ENCODE measurements at places on chromosomes 4 and X.

DNA sequence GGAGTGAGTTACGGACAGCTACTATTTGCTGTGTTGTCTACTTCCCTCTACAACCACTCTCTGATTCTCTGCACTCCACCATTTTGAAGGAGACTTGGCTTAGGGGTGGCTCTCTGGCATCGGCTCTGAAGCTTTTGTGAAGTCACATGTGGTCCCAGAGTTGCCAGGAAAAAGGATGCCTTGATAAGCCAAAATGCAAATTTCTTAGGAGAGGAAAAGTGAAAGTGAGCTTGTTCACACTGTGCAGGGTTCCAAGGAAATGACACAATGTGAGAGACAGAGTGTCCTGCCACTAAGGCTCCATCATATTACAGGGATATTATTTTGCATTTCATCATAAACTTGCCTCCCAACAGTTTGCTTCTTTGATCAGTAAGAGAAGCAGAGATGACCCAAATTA is 7.2 kb downstream of the PHOX2B start:
- no peak for DNase-seq

DNA sequence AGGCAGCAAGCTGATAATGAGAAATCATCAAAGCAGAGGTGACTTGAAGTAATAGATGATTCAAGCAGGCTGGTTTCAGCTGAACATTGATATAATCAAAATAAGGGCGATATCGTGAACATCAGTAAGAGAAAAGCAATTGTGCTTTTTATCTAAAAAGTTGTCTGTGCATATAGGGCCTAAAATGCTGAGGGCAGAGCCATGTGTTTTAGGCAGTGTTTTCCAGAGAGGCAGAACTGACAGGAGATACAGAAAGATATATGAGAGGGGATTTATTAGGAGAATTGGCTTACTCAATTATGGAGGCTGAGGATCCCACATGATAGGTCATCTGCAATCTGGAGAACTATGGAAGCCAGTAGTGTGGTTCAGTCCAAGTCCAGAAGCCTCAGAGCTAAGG is 136.5 kb upstream of the NPY2R start:
- no peak for DNase-seq

DNA sequence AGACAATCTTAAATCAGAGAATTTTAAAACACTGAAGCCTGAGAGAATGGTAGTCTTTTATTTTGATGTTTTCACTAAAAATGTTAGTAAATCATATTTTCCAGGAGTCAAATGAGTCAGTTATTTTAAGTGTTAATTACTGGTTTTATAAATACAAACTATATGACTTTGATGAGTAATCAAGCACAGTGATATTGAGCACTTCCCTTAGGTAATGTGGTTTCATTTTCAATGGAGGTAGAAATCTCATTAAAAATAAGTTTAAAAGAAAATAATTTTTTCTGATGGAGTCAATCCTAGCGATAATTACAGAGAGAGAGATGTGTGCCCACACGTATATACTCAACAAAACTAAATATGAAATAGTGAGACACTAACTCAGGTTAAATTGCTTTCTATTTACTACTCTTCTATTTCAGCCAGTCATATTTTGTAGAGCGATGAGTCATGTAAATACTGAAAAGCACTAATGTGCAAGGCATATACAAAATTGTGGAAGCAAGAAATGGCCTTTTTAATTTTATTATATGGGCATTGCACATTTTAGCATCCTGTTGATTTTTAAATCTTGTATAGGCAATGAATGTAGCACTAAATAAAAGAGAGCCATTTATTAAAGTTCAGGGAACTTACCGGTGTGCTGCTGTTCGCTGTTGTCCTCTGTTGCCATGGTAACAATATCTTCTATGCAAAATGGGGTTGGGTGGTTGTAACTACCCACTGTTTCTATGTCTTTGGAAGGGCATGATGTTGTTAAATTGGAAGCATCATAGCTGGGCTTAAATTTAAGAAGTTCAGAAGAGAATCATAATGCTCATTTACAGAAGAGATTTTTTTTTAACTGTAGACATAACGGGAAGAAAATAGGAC is 513.7 kb downstream of the TLL1 start:
- DNase-seq: no peak

GRCh38 chr4:25532591-25532990 is 123.1 kb upstream of the SLC34A2 start:
- no peak for DNase-seq

DNA sequence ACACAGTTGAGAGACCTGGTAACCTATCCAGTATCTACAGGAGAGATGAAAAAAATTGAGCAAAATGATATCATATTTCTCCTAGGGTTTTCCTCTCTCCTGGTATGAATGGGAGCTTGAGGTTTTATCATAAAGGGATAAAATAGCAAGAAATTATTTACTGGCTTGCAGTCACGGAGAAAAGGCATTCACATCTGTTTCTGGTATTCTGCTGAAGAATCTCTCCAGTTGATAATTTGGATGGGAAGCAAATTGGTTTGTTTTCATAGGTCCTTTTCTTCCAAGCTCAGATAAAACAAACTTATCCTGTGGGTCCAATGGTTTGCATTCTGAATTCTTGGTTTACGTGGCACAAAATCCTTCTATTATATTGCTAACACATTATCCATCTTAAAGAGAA is 83.1 kb upstream of the GYPA start:
- DNase-seq: no peak

GRCh38 chr4:124067046-124067445 is 645.5 kb downstream of the ANKRD50 start:
- DNase-seq: no peak

DNA sequence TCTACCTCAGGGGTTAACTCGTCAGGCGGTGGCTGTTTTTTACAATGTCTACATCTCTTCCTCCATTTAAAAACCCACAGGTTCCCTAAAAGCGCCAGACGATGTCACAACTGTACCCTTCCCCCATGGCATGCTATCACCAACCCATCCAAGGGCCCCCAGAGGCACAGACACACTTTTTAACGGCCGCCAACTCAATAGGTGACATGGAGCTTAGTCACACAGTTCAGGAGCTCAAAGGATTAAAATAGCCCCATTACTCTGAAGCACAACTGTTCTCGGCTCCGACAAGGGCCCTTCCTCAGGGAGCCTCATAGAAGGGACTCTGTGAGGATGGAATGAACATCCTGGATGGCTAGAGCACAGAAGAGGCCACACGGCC is 12.4 kb downstream of the SH3KBP1 start:
- peak; percentile 59 for DNase-seq

GRCh38 chrX:18194688-18195087 is 26.0 kb downstream of the BEND2 start:
- DNase-seq: no peak

- no peak for DNase-seq
Measured at GRCh38 chrX:24563291-24564010, 83.7 kb downstream of the PCYT1B start.

GRCh38 chr4:59608466-59608865 is 1591.7 kb upstream of the ADGRL3 start:
- no peak for DNase-seq

DNA sequence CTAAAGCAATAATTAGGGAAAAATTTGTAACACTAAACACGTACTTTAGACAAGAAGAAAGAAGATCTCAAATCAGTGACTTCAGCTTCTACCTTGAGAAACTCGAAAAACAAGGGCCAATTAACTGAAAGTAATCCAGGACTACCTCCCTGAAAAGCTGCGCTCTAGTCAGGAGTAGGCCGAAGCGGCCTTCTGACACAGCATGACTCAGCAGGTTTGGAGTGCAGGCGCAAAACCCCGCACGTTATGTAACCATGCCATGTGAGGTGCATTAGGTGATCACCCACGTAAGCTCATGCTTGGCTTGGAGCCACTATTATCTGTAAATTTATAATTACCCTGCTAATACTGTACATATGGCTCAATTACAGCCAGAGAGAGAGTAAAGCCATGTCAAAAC is 52.8 kb upstream of the CCDC149 start:
- DNase-seq: no peak

- DNase-seq: no peak
Measured at GRCh38 chr4:133960975-133961374, 240.6 kb downstream of the PABPC4L start.

DNA sequence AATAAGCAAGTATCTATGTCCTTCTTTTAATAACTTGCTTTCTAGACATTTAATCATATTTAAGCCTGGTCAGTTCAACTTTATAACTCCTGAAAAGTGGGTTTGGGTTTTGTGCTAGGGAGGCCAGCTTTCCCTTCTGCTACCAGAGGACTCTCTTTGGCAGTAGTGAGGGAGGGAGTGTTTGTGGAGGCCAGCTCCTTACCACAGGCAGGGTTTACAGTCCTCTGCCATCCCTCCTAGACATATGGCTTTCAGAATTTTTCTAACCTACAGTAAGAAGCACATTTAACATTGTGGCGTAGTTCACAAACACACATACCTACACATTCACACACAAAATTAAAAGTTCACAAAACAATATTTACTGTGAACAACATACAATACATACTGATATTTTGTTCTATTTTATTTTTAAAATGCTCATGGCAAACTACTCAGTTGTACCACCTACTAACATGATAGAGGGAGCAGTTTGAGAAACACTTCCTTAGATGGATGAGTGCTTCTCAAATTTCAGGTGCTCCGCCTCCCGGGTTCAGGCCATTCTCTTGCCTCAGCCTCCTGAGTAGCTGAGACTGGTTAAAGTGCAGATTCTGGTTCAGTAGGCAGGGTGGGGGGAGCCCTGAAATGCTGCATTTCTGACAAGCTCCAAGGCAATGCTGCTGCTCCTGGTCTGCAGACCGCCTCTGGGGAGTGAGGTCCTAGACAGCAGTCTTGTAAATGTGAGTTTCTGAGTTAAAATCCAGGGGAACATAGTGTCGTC is 86.7 kb downstream of the PTTG2 start:
- no peak for DNase-seq

DNA sequence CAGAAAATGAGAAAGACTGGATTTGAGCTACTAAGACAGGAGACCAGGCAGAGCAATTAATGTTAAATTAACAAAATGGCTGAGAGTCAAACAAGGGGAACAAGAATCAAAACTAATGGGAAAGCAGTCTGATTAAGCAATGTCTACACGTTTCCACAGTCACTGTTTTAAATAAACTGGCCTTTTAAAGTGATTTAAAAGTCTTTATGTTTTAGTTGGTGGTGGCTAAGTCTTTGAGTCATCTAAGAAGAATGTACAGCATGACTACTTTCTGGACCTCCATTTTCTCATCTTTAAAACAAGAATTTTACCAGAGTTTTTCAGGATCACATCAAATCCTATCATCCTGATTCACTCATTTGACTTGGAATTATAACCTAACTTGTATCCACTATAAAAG is 233.8 kb downstream of the ENOX2 start:
- DNase-seq: no peak

GRCh38 chrX:154775419-154776349 is 13.0 kb downstream of the DKC1 start:
- no peak for DNase-seq

GRCh38 chr4:133759428-133759827 is 442.2 kb downstream of the PABPC4L start:
- DNase-seq: no peak

DNA sequence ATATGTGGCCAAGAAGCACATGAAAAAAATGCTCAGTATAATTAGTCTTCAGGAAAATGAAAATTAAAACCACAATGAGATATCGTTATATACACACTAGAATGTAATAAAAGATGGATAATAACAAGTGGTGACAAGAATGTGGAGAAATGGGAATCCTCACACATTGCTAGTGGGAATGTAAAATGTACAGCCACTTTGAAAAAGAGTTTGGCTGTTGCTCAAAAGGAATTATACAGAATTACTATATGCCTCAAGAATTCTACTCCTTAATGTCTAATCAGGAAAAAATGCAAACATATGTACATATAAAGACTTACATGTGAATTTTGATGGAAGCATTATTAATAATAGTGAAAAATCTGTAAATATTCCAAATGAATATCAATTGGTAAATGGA is 102.2 kb downstream of the SPCS3 start:
- DNase-seq: no peak

DNA sequence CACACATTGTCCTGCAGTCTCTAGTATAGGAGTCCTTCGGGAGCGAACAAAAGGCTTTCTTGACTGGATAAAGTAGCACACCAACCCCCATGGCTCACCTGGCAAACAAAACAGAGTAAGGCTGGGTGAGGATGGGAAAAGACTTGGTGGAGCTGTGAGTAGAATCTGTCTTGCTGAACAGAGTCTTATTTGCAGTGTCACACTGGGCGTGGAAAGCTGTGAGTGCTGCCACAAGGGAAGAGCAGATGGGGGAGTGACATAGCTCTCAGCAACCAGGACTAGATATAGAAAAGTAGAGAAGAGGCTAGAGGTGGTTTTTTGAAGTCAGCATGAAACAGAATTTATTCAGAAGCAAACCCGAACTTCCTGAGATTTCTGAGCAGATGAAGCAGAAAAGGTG is 137.2 kb upstream of the ESX1 start:
- no peak for DNase-seq

GRCh38 chrX:141989134-141989533 is 85.4 kb downstream of the MAGEC1 start:
- DNase-seq: no peak

- no peak for DNase-seq
Measured at GRCh38 chrX:41353985-41354384, 20.0 kb downstream of the DDX3X start.

DNA sequence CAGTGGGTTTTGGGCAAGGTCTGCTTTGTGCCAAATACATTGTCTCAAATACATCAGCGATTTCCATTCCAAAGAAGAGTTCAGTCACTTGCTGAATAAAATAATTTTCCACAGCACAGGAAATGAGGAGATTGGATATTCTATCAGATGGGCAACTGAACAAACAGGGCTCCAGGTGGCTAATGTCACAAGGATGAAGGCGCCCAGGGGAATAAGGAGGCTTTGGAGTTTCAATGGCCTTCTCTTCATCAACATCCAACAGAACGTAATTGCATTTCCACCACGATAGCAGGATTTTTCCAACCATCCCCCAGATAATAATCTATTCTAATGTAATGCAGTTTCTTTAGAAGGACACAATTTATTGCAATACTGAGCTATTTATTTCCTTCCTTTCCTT is 104.7 kb upstream of the KLHL13 start:
- no peak for DNase-seq

DNA sequence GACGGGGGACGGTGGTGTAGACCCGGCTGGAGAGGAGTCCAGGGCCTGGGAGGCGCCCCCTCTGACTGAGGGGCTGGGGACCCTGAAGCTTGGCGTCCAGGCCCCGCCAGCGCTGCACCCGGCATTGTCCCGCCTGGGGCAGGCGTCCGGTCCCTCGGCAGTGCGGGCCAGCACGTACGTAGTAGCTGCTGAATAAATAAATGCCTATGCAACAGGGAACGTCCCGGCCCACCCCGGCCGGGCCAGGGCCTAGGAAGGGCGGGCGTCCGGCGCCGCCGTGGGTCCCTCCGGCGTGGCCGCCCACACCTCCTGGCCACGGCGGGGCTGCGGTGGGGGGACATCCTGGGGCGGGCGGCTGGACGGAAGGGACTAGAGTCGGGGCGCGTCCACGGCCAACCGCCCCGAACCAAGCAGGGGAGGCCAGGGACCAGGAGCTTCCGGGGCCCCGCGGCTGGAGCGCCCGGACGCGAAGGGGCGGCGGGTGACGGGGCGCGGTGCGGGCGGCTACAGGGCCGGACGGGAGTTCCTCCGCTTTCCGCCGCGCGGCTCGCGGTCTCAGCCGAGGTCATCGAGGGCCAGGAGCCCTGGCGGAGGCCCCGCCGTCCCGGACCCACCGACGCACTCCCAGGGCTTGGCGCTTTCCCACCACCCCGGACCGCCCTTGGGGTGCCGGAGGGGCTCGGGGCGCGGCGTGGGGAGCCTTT is 886 bp upstream of the WWC2 start:
- DNase-seq: peak; percentile 13

All from CD4-positive, alpha-beta T cell treated with Interleukin-4 for 1 hour (primary cell).